ENCODE measurements at places on chromosomes 11 and 22. TPM values are rescaled to one million over a fixed set of nuclear protein-coding genes. Genes with fewer than 3 reads are reported as not detected.

The PAMR1 gene
- total RNA-seq = not detected

The STK33 gene
- total RNA-seq = 0.57 TPM

The GRIK4 gene
- 0.02 TPM for total RNA-seq

The CST6 gene
- 0.45 TPM for total RNA-seq

The FERMT3 gene
- 200 TPM for total RNA-seq

The ART1 gene
- total RNA-seq = not detected

The PIWIL4 gene
- 0.65 TPM for total RNA-seq

The CCDC89 gene
- total RNA-seq = 0.14 TPM

The IFITM10 gene
- total RNA-seq = 0.14 TPM

The OSM gene
- 62.8 TPM for total RNA-seq

The MRGPRX3 gene
- total RNA-seq = not detected

The TYR gene
- not detected for total RNA-seq

The TRIM29 gene
- not detected for total RNA-seq

The TUG1 gene
- 69.1 TPM for total RNA-seq

The MUC5AC gene
- not detected for total RNA-seq

The AGBL2 gene
- 4.5 TPM for total RNA-seq

The CLTCL1 gene
- total RNA-seq = 1.3 TPM

The CAPRIN1 gene
- total RNA-seq = 321 TPM

The SLC25A18 gene
- total RNA-seq = not detected

The GAB4 gene
- total RNA-seq = not detected

The MYRF gene
- 1.1 TPM for total RNA-seq

The ROM1 gene
- 2.3 TPM for total RNA-seq

The LRRC55 gene
- not detected for total RNA-seq

The SSTR3 gene
- 3.5 TPM for total RNA-seq

The P2RY2 gene
- total RNA-seq = not detected

The GSTT2 gene
- not detected for total RNA-seq

The SULT4A1 gene
- not detected for total RNA-seq

The MS4A6E gene
- not detected for total RNA-seq

The RAB38 gene
- total RNA-seq = 2.2 TPM

The NXPE4 gene
- total RNA-seq = not detected

The INSC gene
- total RNA-seq = not detected

Measured in activated CD4-positive, alpha-beta T cell treated with anti-CD3 and anti-CD28 coated beads, Interleukin-2, amount 10 ng/mL, durations not matched to agents 24 days and 14 days (primary cell).